ENCODE measurements at places on chromosomes 2 and 18.

GRCh38 chr2:39508198-39508597 is 71.1 kb upstream of the MAP4K3 start:
- DNase-seq: no peak

GRCh38 chr2:42566025-42566424 is 2.4 kb upstream of the MTA3 start:
- no peak for DNase-seq

- DNase-seq: no peak
Observed at GRCh38 chr2:239916205-239917124, 108.7 kb downstream of the NDUFA10 start.

DNA sequence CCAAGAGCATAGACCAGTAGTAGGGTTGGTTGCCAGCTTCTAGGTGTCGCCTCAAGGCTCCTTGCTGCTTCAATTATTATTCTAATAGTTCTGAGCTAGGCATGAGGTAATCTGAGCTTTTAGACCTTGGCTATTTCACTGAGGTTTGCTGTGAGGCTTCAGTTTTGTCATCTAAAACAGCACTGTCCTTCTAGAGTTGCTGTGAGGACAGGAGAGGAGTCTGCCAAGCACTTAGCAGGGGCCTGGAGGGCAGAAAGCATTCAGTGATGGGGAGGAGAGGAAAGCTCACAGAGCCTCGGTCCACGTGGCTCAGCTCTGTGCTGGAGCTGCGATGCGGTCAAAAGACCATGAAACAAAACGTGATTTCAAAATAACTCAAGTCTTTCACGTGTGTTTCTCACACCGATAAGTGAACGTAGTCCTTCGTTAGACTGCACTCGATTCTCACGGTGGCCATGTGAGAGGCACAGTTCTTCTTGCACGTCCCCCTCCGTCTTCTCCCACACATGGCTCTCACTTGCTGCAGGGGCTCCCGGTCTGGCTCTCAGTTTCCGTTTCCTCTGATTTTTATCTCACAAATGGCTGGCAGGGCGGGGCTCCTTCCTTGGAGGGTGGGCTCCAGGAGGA is 113.7 kb downstream of the B3GNT2 start:
- no peak for DNase-seq

GRCh38 chr18:35736696-35737095 is 155.2 kb downstream of the GALNT1 start:
- DNase-seq: no peak

Measured in NCI-H460 (cell line).